ENCODE measurements at places on chromosomes 1 and 21. TPM values are rescaled to one million over a fixed set of nuclear protein-coding genes. Genes with fewer than 3 reads are reported as not detected.

DNA sequence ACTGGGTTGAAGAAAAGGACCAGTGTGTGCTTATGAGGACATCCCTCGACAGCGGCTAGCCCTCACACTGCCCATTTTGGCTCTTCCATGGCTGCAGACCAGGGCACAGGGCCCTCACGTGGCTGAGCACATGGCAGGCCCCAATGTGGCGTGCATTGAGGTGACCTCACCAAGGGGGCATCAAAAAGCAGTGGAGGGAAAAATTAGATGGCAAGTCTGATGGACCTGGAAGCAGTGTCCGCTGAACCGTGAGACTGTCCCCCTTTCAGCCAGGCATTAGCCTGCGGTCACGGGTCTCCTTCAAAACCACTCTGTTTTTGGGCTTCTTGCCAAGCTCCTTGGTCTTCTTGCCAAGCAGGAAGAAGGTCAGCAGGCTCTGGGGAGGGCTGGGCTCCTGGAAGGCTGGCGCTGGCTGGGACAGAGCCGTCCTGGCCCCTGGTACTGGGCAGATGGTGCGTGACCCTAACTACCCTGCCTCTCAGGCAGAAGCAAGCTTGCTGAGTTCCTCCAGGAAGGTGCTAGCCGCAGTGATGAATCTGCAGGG, 30.8 kb downstream of the TRIM67 start:
- DNase-seq = peak; percentile 86

- no peak for DNase-seq
These were observed 85.6 kb upstream of the ARHGEF16 start for GRCh38 chr1:3368711-3369445.

- DNase-seq = peak; percentile 44
These were observed 26.4 kb downstream of the ABCA4 start for GRCh38 chr1:94094469-94095111.

GRCh38 chr1:91900562-91900961, 14.6 kb upstream of the TGFBR3 start:
- DNase-seq = no peak

DNA sequence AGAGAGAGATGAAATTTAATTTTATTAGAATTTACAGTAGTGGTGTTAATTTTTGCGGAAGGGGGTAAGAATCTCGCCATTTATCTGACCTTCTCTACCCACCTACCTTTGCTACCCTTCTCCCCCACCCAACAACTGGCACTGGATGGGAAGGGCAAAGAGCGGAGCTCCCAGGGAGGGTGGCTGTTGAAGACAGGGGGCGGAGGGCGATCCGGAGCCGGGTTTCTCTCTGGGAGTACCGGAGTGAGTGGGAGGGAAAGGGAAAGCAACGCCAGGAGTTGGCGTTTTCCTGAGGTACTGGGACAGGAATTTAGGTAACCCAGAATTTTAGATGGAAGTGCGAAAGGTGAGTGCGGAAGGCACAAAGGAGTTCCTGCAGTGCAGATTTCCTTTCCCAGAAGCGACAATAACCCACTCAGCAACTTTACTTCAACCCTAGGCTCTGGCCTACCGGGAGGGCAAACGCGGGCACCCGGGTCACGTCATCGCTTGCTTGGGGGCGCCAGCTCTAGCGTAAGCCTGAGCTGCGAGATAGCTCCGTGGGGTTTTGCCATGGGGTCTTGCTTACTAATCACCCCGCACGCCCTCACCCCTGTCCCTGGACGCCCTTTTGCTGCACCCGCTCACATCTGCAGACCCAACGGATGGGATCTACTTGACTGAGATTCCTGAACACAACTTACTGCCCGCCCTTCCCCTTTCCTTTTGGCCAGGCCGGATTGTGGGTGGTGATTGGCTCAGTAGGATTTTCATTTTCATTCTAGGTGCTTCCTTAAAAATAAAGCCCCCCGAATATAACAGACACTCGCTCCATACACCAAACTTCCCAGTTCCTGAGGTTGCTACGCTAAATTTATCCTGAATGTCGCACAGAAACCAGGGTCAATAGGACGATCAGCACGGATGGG, 413.0 kb upstream of the ESRRG start:
- no peak for DNase-seq

DNA sequence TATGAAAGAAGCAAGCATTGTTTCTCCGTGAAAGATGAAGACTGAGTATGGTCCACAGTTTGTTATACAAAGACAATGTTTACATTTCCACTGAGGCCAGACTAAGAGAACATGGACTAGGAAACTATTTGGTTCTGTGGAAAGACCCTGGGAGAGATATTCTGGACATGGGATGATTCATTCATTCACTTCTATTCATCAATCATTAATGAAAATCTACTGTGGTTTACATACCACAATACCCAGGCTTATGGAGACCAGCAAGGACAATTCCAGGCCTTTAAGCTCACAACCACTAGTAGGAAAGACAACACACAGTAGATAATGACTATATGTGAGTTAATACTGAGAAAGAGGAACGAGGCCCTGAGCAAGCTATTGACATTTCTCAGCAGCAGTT, 125.4 kb downstream of the TBX15 start:
- DNase-seq = no peak

DNA sequence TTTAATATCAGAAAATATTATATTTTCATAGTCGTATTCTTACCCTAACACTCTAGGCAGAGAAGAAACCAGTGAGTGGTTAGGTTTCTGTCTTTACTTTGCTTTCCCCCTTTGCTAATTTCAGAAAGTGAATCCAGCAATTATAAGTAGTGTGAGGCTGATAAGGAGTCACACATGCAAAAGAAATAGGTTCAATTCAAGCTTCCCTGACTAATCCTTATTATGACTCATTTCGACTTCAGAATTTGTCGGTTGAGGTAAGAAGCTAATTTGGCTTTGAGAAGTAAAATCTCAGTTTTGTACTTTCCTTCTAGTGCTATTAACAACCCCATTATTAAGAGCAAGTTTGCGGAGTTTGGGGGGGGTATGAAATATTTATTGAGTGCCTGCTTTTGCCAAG, 22.4 kb downstream of the ESRRG start:
- DNase-seq = no peak

DNA sequence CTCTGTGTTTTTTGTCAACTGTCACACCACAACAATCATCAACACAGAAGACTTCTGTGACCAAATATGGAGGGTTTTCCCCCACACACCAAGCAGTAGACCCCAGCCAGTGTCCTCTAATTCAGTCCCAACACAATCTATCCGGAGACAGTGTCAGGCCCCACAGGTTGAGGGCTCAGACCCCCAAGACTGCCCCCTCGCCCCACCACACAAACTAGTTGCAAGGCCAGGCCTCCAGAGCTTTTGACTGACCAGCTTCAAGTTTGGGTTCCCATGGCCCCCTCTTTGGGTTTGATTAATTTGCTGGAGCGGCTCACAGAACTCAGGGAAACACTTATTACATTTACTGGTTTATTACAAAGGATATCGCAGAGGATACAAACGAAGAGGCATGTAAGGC, 37.2 kb downstream of the NEK2 start:
- DNase-seq = no peak

GRCh38 chr1:65765631-65766030, 27.1 kb upstream of the PDE4B start:
- DNase-seq = no peak

- no peak for DNase-seq
These were observed 710.7 kb downstream of the ADGRL2 start for GRCh38 chr1:82511441-82511840.

DNA sequence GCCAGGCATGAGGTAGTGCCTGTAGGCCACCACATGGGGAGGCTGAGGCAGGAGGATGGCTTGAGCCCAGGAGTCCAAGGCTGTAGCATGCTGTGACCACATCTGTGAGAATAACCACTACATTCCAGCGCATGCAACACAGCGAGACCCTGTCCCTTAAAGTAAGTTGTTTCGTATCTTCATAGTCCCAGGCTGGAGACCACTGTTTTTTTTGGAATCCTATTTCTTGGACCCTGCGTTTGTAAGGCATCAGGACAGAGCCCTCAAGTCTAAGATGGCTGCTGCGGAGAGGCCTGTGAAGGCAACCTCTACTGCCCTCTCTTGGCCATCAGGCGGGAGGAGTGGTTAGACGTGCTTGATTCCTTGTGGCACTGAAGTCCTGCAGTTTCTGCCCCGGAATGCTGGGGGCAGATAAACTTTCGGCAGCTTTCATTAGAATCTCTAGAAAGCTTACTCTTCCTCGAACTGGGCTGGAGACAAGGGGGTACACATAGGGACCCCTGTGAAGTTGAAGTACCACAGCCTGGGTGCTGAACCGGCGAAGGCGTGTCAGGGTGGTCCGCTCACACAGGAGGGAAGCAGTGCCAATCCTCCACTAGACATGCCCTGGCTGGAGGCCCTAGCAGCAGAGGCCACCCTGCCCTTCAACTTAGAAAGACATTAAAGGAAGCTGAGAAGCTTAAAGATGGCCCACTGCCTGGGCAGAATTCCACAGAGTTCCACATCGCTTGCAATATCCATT, 36.6 kb downstream of the RABIF start:
- peak; percentile 67 for DNase-seq

- DNase-seq = peak; percentile 9
These were observed 24.3 kb upstream of the PLEKHG5 start for GRCh38 chr1:6515771-6516170.

- no peak for DNase-seq
These were observed 37.1 kb upstream of the KCNQ4 start for GRCh38 chr1:40746344-40747090.

GRCh38 chr1:22889213-22889827, 83.3 kb downstream of the LACTBL1 start:
- DNase-seq = peak; percentile 28

GRCh38 chr1:106396020-106396419, 660.5 kb upstream of the PRMT6 start:
- no peak for DNase-seq

DNA sequence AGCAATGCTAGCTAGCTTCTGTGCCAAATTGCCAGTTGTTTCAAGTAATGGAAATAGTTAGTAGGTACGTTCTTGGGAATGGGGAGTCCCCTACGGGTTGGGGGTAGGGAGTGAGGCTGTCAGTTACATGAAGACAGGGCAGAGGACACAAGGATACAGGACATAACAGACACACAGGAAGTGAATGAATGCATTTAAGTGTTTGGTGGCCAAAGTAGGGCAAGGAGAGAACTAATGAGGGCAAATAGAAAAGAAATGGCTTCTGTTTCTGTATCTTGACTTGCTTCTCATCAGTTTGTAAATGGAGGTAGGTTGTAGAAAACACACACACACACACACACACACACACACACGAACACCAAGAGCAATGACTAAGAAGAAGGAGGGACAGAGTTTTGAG, 142.2 kb downstream of the S1PR1 start:
- DNase-seq = no peak

GRCh38 chr21:15809818-15810217, 80.0 kb downstream of the USP25 start:
- no peak for DNase-seq

DNA sequence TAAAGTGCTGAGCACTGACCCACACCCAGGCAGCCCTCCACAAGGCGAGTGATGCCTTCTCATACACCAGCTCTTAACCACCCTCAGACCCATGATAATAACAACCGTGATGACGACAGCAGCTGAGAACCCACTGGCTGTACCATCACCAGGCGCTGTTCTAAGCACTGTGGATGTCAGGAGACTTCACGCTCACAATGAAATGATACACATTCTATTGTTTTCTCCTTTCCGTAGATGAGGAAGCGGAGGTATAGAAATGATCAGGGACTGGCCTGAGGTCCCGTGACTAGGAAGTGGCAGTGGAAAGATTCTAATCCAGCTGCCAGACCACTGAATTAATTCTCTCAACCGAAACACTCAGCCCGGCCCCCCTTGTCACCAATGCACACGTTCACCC, 32.6 kb downstream of the SDC3 start:
- DNase-seq = no peak

DNA sequence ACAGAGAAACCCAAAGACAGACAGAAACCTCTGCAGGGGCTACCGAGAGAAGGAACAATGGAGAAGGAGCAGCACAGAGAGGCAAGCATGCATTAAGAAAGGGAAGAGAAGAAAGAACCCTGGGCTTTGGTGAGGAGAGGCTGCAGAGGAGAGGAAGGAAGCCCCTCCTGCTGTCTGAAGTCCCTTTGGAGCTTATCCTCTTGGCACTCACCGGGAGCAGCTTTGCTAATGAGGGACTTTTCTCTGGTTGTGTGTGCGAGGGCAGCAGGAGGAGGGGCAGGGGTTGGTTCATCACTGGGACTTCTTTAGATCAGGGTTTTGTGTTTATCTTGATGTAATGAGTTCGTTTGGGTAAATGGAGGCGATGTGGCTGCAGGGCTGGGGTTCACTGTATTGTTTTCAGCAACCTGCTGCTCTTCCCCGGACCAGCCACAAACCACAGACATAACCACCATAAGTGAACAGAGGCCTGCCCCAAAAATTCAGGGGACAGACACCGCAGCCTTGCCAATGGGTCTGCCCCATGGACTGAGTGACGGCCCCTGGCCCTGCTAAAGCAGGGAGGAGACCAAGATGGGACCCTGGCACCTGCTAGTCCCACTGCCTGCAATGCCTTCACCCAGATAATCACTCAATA, 100.6 kb downstream of the KCND3 start:
- no peak for DNase-seq

GRCh38 chr1:152440635-152441471, 26.8 kb upstream of the CRNN start:
- DNase-seq = peak; percentile 58

DNA sequence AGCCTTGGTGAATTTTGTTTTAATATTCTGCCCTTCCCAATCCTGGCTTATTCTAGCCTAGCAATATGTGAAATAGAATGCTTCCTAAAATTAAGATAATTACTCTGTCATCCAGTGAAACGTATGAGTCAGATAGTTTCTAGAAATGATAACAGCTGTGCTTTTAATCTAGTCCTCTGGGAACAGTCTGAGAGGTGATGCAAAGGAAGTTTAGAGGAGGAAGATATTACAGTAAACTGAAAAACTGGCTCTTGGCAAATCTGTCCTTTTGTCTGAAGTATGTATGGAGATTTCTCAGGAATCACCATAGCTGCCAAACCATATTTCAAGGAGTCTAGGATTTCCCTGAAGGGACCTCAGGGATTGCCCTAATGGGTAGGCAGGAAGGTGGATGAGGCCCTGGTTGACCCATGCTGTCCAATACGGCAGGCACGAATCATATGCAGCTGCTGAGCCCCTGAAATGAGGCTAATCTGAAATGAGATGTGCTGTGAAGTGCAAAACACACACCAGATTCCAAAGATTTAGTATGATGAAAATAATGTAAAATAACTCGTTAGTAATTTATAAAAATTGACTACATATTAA, 70.8 kb upstream of the LBR start:
- DNase-seq = peak; percentile 56

- DNase-seq = no peak
These were observed 354.7 kb downstream of the KCNH1 start for GRCh38 chr1:210779269-210779668.

GRCh38 chr1:60088620-60089155, 15.1 kb upstream of the C1orf87 start:
- DNase-seq = no peak

The SPRR2D gene
- total RNA-seq = not detected

The VAMP3 gene
- total RNA-seq = 102 TPM

The NPHP4 gene
- total RNA-seq = 7.3 TPM

The CATSPERE gene
- 0.06 TPM for total RNA-seq

The RPF1 gene
- total RNA-seq = 72.8 TPM

The PTPN22 gene
- total RNA-seq = 1.4 TPM

The ST6GALNAC5 gene
- not detected for total RNA-seq

The FAM72B gene
- total RNA-seq = 15.2 TPM

The ECE1 gene
- 74.5 TPM for total RNA-seq

The PTPN7 gene
- 0.08 TPM for total RNA-seq

The SGIP1 gene
- total RNA-seq = 0.05 TPM

The CADM3 gene
- total RNA-seq = not detected

The HOOK1 gene
- 0.20 TPM for total RNA-seq

The TMEM200B gene
- 1.0 TPM for total RNA-seq

The PNRC2 gene
- total RNA-seq = 145 TPM

The PRR9 gene
- not detected for total RNA-seq

The CA14 gene
- 4.7 TPM for total RNA-seq
